ENCODE measurements at places on chromosomes 3 and 15.
A peak's percentile ranks its signal among the peaks of the same experiment; 100 is the strongest.

- no peaks in the 10 kb centered on the region for H3K27me3 ChIP-seq
- peak overlapping the region; percentile 89 for H3K27ac ChIP-seq
- peaks cover 9% of the 10 kb centered on the region for H3K4me1 ChIP-seq
- no peaks in the 10 kb centered on the region for H3K36me3 ChIP-seq
Measured at GRCh38 chr3:151085889-151086483, 522 bp downstream of the MED12L start.

GRCh38 chr15:42800731-42801474 is 64.0 kb upstream of the CDAN1 start:
- no peak overlapping the region for H3K4me3 ChIP-seq
- H3K27ac ChIP-seq, result no peak overlapping the region
- H3K27me3 ChIP-seq, result no peaks in the 10 kb centered on the region
- peak; percentile 49 for DNase-seq
- no peaks in the 10 kb centered on the region for H3K36me3 ChIP-seq
- no peaks in the 10 kb centered on the region for H3K4me1 ChIP-seq

DNA sequence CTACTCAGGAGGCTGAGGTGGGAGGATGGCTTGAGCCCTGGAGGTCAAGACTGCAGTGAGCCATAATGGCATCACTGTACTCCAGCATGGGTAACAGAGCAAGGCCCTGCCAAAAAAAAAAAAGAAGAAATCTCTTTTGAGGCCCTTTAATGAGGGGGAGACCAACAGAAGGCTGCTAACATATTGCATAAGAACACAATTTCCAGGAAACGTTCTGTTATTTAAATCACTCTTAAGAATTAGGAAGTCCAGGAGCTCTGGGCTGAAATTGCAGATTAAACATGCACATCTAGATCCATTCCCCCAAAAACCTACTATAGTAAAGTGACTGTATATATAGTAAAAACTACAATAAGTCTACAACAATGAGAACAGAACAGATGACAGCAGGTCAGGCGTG is 16.1 kb upstream of the BLM start:
- H3K4me3 ChIP-seq, result no peak overlapping the region
- no peak for DNase-seq
- H3K27ac ChIP-seq, result no peak overlapping the region
- H3K27me3 ChIP-seq, result no peaks in the 10 kb centered on the region
- H3K36me3 ChIP-seq, result no peaks in the 10 kb centered on the region

- no peak overlapping the region for H3K4me3 ChIP-seq
- H3K27ac ChIP-seq, result no peak overlapping the region
- peaks cover 7% of the 10 kb centered on the region for H3K4me1 ChIP-seq
- DNase-seq, result no peak
- H3K27me3 ChIP-seq, result no peaks in the 10 kb centered on the region
Measured at GRCh38 chr3:188123170-188123905, 30.6 kb upstream of the LPP start.

DNA sequence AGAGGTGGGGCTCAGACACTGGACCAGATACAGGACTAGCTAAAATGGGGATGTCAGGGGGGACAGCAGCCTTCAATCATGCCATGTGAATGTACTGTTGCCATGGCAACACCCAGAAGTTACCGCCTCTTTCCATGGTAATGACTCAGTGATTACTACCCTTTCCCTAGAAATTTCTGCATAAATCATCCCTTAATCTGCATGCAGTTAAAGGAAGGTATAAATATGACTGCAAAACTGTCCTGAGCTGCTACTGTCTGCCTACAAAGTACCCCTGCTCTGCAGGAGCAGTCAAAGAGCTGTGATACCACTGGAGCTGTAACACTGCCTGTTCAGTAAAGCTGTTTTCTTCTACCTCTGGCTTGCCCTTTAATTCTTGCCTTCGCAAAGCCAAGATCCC is 168.2 kb downstream of the PEAK1 start:
- DNase-seq, result peak; percentile 83
- no peak overlapping the region for H3K4me3 ChIP-seq
- H3K36me3 ChIP-seq, result no peaks in the 10 kb centered on the region
- H3K27ac ChIP-seq, result no peak overlapping the region
- H3K27me3 ChIP-seq, result no peaks in the 10 kb centered on the region
- H3K4me1 ChIP-seq, result no peaks in the 10 kb centered on the region

DNA sequence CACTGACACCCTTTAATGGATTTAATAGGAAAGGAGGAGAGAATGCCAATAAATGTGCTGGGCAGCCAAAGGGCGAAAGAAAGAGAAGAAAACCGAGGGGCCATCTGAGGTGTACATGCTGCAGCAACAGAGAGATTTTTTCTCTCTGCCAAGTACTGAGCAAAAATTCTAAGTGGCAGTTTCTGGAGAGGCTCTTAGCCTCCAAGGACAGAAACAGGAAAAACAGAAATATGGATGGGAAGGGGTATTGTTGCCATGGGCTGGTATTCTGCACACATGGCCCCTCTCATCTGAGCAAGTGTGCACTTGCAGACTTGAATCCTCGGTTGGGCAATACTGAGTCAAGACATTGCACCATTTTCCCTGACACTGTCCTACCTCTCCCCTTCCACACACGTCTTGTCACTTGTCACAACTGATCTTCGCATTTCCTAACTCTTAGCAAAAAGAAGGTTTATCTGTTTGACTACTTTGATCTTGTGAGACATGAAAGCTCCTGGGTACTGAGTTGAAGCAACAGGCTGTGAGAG is 73.9 kb downstream of the PRICKLE2 start:
- no peak for DNase-seq
- H3K4me1 ChIP-seq, result no peaks in the 10 kb centered on the region
- H3K27me3 ChIP-seq, result no peaks in the 10 kb centered on the region
- H3K36me3 ChIP-seq, result no peaks in the 10 kb centered on the region
- no peak overlapping the region for H3K27ac ChIP-seq

- no peaks in the 10 kb centered on the region for H3K27me3 ChIP-seq
- no peaks in the 10 kb centered on the region for H3K4me1 ChIP-seq
- no peaks in the 10 kb centered on the region for H3K36me3 ChIP-seq
- H3K4me3 ChIP-seq, result no peak overlapping the region
- no peak overlapping the region for H3K27ac ChIP-seq
Measured at GRCh38 chr15:89155656-89156055, 65.7 kb downstream of the RLBP1 start.

DNA sequence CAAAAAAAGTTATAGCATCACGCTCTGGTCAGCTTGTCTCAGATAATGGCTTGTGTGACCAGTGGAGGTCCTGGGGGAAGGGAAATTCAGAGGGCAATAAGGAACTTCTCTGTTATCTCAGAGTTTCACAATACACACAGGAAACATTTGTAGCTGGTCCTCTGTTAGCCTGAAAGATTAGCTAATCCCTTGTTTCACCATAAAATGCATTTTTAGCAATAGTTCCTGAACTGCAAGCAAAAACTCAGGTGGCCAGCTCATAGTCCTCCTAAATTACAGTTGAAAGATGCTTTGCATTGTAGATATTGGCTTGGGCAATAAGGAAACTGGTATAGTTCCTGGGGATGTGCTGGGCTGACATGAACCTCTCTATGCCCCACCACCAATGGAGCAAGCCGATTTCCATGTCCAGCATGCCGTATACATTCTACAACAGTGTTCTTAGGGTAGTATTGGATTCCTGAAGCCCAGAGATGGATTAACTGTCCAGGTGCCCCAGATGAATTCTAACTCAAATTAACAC is 141.5 kb upstream of the TBL1XR1 start:
- H3K27ac ChIP-seq, result peak overlapping the region; percentile 2
- H3K4me3 ChIP-seq, result no peak overlapping the region
- no peaks in the 10 kb centered on the region for H3K36me3 ChIP-seq
- DNase-seq, result peak; percentile 81
- no peaks in the 10 kb centered on the region for H3K27me3 ChIP-seq
